HCT116 (cell line): ENCODE measurements at places on chromosomes 3 and 15. TPM values are rescaled to one million over a fixed set of nuclear protein-coding genes. Genes with fewer than 3 reads are reported as not detected.

CTXN2 gene
- total RNA-seq: not detected

CYP1A2 gene
- not detected for total RNA-seq

- DNase-seq: no peak
Observed at GRCh38 chr3:46960081-46960701, 16.4 kb downstream of the CCDC12 start.

CPNE9 gene
- total RNA-seq: 0.98 TPM

KNL1 gene
- 30.6 TPM for total RNA-seq

DNA sequence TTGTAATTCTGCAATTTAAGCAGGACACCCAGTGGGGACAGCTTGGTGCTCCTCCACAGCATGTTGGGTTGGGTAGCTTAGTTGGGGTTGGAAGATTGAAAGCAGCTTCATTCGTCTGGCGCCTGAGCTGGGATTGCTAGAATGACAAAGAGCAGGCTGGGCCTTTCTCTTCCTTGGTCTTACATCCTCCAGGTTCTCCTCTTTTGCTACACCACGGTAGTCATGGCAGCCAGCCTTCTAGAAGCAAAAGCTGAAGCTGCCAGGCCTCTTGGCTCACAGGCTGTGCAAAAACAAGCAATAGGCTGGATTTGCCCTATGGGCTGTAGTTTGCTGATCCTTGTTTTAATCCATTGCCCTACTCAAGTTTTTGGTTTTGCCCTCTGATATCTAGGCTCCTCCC, 3.2 kb upstream of the ANXA2 start:
- DNase-seq: no peak

DNA sequence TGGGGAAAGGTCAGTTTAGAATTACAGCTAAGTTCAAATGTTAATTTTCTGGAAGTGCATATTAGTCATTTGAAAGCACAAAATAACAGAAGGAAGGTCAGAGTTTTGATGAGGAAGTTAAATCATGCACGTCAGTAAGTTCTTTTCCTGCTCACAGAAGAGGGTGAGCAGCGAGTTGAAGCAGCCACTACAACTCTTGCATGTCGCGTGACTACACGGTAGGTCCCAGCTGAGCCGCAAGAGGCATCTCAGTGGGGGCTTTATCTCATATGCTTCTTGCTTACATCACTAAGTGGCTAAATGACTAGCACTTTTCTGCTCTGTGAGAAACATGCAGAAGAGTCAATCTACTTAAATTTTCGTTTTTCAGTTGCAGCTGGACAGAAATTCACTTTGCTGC, 21.3 kb upstream of the SEC62 start:
- DNase-seq: no peak

CLDN18 gene
- 0.17 TPM for total RNA-seq

GRCh38 chr3:48190911-48191310, 2.7 kb upstream of the CDC25A start:
- DNase-seq: no peak

- no peak for DNase-seq
Observed at GRCh38 chr15:101811902-101812301, at the start of gene OR4F15. TSS of gene OR4F15 (plus strand) at chr15:101812202. CDS start at chr15:101818187, 5,985 bp downstream.

DNA sequence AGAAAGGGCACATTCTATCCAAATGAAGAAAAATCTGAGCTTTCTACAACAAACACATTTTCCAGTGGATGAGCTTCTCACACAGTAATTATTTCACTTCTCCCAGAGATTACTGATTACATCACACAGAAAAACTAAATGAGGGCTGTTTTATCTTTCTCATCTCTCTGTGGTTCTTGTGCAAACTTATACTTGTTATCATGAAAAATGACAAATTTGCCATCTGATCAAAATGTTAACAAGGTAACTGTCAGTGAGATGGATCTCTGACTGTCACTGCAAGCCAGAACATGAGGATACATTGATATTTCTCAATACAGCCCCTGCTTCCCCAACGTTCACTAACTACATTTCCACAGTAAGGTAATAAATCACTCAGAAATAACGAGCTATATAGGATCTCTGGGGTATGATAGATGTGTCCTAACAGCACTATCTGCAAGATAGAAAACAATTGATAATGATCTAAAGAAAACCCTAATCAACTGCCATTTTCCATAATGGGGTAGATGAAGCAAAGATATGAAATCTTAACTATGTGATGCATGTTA, 829.3 kb upstream of the CFAP20DC start:
- DNase-seq: no peak

- no peak for DNase-seq
Observed at GRCh38 chr3:58666683-58667082, at the start of gene FAM3D. TSS of gene FAM3D (minus strand) at chr3:58666774. CDS start at chr3:58655563, 11,211 bp downstream.

- no peak for DNase-seq
Observed at GRCh38 chr3:17154941-17155340, 270.2 kb downstream of the PLCL2 start.

- DNase-seq: no peak
Observed at GRCh38 chr3:153767601-153768560, 353.3 kb upstream of the ARHGEF26 start.

NME9 gene
- total RNA-seq: 0.79 TPM

CCNB2 gene
- total RNA-seq: 88.7 TPM

DNA sequence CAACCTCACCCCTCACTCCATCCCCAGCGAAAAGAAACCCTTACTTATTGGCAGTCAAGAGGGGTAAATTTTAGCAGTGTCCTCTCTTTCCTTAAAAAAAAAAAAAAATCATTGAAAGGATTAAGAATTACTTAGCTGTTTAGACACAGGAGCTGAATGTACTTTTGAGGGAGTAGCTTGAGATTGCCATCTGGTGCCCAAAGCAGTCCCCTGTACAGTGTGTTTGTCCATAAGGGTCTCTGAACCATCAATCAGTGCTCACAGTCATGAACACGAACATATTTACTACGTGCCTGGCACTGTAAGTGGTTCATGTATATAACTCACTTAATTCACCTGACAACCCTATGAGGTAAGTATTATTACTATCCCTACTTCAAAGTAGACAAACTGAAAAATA, 463.5 kb downstream of the RAP2B start:
- DNase-seq: no peak

SAMMSON gene
- total RNA-seq: not detected

GRCh38 chr3:100297784-100298183, 36.8 kb upstream of the NIT2 start:
- no peak for DNase-seq

GMPS gene
- 119 TPM for total RNA-seq

GRCh38 chr3:17802950-17803349, 60.5 kb upstream of the TBC1D5 start:
- DNase-seq: no peak

DNA sequence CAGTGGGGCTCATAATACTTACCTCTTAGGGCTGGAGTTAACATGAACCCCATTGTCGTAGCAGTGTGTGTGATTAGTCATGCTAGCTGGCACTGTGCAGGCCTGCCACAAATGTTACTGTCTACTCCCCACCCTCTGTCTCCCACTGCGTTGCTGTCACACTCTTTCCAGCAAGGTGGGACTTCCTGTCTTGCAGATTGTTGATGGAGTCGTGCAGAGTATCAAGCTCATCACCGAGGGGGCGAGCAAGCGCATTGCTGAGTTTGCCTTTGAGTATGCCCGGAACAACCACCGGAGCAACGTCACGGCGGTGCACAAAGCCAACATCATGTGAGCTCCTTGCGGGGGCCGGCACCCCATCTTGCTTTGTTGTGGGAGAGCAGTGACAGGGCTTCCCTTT, 12.9 kb downstream of the IDH3A start:
- no peak for DNase-seq

DNA sequence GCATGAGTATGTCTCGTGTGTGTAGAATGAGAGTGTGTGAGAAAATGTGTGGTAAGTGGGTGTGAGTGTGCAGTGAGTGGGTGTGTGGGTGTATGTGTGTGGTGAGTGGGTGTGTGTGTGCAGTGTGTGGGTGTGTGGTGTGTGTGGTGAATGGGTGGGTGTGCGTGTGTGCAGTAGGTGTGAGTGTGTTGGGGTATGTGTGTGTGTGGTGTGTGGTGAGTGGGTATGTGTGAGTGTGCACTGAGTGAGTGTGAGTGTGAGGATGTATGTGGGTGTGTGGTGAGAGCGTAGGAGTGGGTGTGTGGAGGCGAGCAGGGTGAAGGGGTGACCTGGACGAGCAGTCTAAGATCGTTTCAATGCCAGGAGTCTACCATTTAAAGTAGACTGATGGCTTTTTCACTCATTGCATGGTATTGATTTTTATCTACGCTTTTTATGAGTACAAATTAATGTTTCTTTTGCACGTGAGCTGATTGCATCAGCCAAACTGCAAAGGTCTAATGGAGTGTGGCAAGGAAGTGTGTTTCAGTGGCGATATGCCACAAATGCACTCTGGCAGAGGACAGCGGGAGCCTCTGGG, 1.6 kb upstream of the CPN2 start:
- no peak for DNase-seq

GRCh38 chr3:162134571-162134970, 638.0 kb downstream of the OTOL1 start:
- DNase-seq: no peak

- no peak for DNase-seq
Observed at GRCh38 chr3:27907148-27907547, 185.0 kb upstream of the EOMES start.

ADGRG7 gene
- total RNA-seq: not detected

GRCh38 chr15:73753250-73754130, at the start of gene INSYN1:
TSS of gene INSYN1 (minus strand) at chr15:73753351. CDS start at chr15:73751130, 2,221 bp downstream.
- DNase-seq: no peak

DNA sequence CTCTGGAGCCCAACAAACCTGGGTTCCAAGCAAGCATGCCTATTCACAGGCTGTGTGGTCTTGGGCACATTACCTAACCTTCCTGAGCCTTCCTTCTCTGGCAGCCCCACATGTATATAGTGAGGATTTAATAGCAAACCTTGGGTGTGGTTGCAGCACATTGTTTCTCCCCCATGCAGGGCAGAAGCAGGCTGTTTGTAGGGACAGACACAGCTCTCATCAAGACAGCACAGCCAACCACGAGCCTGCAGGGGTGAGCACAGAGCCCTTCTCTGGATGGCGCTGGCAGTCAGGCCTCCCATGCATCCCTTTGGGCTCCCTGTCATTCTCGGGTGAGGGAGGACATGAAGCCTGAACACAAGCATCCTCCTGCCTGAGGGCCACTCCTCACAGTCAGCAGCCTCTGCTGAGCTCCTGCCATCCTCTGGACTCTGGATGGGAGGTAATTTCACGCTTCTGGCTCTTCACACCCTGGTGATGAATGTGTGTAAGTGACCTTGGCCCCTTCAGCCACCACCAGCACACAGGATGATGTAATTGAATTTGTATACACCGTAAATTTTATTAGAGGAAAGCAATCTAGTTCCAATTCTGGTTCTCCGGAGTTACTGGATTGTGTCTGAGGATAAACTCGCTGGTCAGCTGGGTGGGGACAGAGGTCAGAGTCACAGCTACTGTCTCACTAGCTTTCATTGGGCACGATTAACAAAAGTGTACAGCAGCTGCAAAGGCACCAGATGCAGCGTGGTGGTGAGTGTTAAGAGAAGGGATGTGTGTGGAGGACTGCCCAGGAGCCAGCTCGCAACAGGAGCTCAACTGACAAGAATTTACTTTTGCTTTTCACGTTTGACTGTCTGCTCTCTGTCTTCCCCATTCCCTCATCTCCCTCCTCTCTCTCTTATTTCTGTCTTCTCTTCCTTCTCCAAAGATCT, 118.1 kb downstream of the CLSTN2 start:
- DNase-seq: no peak

ITGB5 gene
- total RNA-seq: 77.8 TPM

RYR3 gene
- not detected for total RNA-seq

GRCh38 chr3:141939759-141940158, 63.3 kb downstream of the ATP1B3 start:
- peak; percentile 33 for DNase-seq

DUOXA1 gene
- total RNA-seq: 2.3 TPM

TMEM202 gene
- not detected for total RNA-seq

SCN5A gene
- 11.5 TPM for total RNA-seq

- DNase-seq: no peak
Observed at GRCh38 chr3:73605412-73605811, 19.3 kb downstream of the PDZRN3 start.

DNA sequence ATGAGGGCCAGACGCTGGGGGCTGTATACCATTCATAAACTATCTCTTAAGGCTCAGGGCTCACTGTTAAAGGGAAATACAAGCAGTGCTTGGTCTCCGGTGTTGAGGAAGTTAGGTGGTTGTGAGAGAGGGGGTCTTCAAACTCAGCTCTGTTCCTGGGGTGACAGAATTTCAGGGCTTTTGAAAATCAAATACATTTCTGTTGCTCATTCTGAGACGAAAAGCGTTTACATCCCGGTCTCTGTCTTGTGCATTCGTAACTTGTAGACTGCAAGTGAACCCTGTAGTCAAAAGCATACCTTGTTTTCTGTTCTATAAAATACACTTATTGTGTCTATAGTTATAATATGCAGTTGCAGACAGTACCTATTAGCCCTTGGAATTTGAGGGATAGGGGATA, 1.7 kb downstream of the SLCO3A1 start:
- DNase-seq: no peak

- no peak for DNase-seq
Observed at GRCh38 chr15:99712415-99712814, 20.8 kb downstream of the LYSMD4 start.

ADAMTS7 gene
- total RNA-seq: 12.0 TPM

DNA sequence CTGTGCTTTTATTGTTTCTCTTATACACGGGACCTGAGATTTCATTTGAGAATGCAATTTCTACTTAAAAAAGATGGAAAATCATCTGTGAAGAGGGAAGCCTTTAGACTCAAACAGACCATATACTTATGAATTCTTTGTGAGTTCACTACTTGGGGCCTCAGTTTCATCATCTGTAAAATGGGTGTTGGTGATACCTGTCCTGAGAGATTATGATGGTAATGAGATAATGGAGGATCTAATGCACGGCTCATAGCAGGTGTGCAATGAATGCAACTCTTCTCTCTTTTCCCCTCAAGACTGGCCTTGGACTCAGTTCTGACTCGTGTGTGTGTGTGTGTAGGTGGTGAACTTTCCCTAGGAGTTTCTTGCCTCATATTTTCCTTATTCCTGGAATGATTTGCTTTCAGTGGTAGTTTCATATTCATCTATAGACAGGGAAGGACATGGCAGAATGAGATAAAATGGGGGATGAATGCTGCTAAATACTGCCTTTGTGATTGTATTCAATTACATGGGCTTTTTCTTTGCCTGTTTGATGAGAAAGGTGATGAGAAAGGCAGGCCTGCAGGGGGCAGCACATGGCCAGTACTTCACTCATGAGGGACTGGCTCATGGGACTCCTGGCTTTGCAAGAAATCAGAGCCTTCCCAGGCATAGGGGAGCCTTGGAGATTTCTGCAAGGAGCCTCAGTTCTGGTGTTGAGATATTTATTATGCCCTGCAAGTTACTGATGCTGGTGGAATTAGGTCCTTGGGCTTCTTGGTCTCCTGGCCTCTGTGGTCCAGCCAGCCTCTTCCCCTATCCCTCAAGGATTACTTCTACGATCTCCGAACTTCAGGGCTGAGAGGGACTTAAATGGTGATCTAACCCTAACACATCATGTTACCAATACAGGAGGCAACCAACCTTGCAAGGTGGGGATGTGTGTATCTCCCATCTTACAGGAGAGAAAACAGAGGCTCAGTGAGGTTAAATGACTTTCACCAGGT, 70.7 kb downstream of the RPLP1 start:
- peak; percentile 36 for DNase-seq

DNA sequence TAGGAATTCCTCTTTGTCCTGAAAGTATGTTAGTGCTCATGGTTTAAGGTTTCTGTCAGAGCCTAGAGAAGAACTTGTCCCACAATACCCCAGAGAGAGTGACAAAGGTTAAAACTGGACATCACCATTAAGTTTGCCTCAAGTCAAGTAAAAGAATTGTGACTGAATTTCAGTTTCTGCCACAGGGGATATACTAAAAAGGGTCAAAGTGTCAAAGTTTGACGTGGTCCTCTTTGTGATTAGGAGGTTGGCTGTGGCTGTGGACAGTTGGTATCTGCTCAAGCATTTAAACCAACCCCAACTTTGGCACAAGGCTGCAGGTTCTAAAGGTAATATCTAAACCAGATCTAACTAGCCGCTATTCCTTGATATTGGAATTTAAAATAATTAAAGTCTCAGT, 26.1 kb downstream of the FMN1 start:
- DNase-seq: no peak
